ENCODE measurements at places on chromosomes 6 and 20. TPM values are rescaled to one million over a fixed set of nuclear protein-coding genes. Genes with fewer than 3 reads are reported as not detected.

SLC22A23 gene
- 13.9 TPM for total RNA-seq

RCAN2 gene
- total RNA-seq, result 0.16 TPM

PTGIS gene
- total RNA-seq, result 20.7 TPM

GNAS-AS1 gene
- 0.32 TPM for total RNA-seq

IL20RA gene
- not detected for total RNA-seq

SPDEF gene
- not detected for total RNA-seq

GSTA1 gene
- total RNA-seq, result not detected

TNFRSF6B gene
- 1.8 TPM for total RNA-seq

C6orf141 gene
- total RNA-seq, result not detected

PRL gene
- total RNA-seq, result not detected

PI16 gene
- not detected for total RNA-seq

EPHA7 gene
- total RNA-seq, result 0.65 TPM

AARS2 gene
- total RNA-seq, result 9.9 TPM

CRISP3 gene
- not detected for total RNA-seq

BAG2 gene
- 5.8 TPM for total RNA-seq
